ENCODE measurements at places on chromosomes 3 and 15.
A peak's percentile ranks its signal among the peaks of the same experiment; 100 is the strongest.

- no peak for DNase-seq
- no peak overlapping the region for H3K27ac ChIP-seq
- H3K36me3 ChIP-seq, result no peaks in the 10 kb centered on the region
- no peak overlapping the region for H3K4me3 ChIP-seq
Observed at GRCh38 chr15:81258455-81258854, 61.8 kb downstream of the IL16 start.

- no peaks in the 10 kb centered on the region for H3K27me3 ChIP-seq
- DNase-seq, result no peak
- no peak overlapping the region for H3K4me3 ChIP-seq
- H3K36me3 ChIP-seq, result peaks cover 13% of the 10 kb centered on the region
Observed at GRCh38 chr3:58266577-58266976, 29.0 kb downstream of the ABHD6 start.

DNA sequence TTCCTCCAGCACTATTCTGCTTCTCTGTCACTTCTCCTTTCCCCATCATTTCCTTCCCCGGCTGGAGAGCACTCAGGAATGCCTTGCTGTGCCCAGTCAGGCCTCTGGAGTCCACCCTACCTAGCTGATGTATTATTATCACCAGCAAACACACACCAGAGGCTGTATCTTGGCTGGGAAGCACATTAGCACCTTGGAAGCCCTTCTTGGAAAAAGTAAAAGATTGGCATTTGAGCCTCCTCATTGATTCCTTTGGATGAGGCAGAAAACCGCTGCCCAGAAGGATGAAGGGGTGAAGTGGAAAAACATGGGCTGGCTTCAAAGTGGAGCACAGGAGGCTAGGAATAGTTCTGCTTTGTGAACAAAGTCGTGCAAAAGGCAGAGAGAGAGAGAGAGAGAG, 244.3 kb downstream of the RPLP1 start:
- no peak for DNase-seq
- H3K27ac ChIP-seq, result no peak overlapping the region
- H3K4me3 ChIP-seq, result no peak overlapping the region
- no peaks in the 10 kb centered on the region for H3K27me3 ChIP-seq

- no peak overlapping the region for H3K4me3 ChIP-seq
- no peak overlapping the region for H3K27ac ChIP-seq
- no peaks in the 10 kb centered on the region for H3K4me1 ChIP-seq
- H3K27me3 ChIP-seq, result no peaks in the 10 kb centered on the region
Observed at GRCh38 chr3:155412904-155413303, 119.4 kb upstream of the STRIT1 start.

DNA sequence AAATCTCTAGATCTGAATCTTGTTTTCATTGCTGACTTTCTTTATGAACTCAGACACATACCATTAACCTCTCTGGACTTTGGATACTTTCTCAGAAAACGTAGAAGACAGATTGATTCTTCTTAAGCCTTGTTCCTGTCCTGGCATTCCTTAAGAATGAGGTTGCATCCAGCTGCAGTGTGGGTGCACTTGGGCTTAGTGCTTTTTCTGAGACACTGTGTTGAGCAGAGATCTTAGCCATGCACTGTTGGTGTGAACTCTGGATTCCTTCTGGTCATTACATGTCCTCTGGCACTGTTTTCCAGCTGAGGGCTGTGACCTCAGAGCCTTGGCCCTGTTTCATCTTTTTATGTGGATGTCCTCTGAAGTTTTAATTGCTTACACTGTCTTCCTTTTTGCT, 428.3 kb downstream of the CNTN4 start:
- H3K27ac ChIP-seq, result no peak overlapping the region
- no peak overlapping the region for H3K4me3 ChIP-seq
- H3K4me1 ChIP-seq, result no peaks in the 10 kb centered on the region
- no peaks in the 10 kb centered on the region for H3K27me3 ChIP-seq

- H3K27me3 ChIP-seq, result no peaks in the 10 kb centered on the region
- DNase-seq, result no peak
- H3K27ac ChIP-seq, result peak overlapping the region; percentile 87
Observed at GRCh38 chr15:92801774-92802464, 98.2 kb upstream of the CHD2 start.

DNA sequence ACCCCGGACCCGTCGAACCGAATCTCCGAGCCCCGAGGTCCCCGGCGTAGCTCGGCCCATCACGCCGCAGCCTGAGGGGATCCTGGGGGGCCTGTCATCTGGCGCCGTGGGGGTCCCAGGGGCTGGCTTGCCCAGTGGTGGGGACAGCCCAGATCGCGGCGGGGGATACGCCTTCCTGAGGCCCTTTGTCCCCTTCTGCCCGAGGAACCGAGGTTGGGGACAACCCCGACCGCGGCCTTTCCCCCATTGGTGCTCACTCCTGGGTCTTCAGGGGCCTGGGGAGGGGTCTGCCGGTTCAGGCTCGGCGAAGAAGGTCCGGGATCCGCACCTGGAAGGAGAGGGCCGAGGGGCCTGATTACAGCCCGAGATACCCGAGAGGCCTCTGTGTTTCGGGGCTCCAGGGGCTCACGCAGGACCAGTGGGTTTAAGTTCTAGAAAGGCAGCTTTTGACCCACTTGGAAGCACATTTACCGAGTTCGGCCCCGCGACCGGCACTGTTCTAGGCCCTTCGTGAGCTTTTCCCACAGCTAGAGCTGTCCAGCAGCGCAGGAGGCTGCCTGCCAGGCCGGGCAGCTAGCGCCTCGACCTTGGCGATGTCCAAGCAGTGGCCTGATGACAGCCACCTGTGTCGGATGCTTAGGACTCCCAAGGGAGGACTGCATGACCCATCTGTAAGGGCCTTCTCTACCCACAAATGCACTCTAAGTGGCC, 504 bp downstream of the ABHD2 start:
- peak overlapping the region; percentile 82 for H3K4me3 ChIP-seq
- peak overlapping the region; percentile 94 for H3K27ac ChIP-seq
- H3K4me1 ChIP-seq, result peaks cover 44% of the 10 kb centered on the region
- no peak for DNase-seq

GRCh38 chr3:128804017-128804810, 75.2 kb upstream of the ACAD9 start:
- H3K36me3 ChIP-seq, result no peaks in the 10 kb centered on the region
- peak overlapping the region; percentile 14 for H3K27ac ChIP-seq
- H3K4me1 ChIP-seq, result peaks cover 23% of the 10 kb centered on the region
- no peak for DNase-seq
- H3K4me3 ChIP-seq, result peak overlapping the region; percentile 5
- H3K27me3 ChIP-seq, result no peaks in the 10 kb centered on the region

DNA sequence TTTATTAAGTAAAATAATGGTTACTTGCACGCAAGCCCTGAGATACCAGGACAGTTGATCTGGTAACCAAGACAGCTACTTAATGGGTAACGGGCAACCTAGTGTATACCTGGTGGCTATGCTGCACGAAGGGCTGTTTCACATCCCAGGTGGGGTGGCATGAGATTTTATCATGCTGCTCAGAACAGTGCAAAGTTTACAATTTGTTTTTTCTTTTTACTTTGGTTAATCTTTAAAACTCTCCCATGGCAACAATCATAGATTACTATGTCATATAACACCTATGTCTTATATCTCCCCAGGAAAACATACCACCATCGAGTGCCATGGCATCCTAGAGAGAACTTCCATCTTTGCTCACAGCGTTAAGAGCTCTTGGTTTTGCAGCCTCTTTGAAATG, 32.2 kb upstream of the SLC28A1 start:
- H3K4me3 ChIP-seq, result no peak overlapping the region
- H3K27ac ChIP-seq, result no peak overlapping the region
- DNase-seq, result no peak

DNA sequence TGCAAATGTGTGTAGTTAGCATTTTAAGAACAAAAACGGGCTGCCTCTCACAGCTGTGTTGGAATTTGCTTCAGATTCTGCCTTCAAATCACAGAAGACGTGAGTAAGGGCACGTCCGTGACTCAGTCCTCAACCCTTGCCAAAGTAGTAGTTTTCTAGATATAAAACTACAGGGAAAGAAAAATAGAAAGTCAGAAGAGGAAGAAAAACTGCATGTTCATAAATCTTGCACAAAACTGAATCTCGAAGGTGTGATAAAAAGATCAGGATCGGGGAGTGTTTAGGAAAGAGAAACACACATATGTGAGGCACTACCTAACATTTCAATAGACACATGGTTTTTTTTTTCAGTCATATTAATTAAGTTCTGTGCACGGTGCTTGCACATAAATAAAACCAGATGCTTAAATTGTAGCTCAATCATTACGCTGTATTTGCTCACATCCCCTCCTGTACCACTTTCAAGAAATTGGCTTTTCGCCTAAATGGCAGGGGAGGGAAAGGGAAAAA, 71.7 kb downstream of the P3H2 start:
- no peak overlapping the region for H3K27ac ChIP-seq
- H3K4me3 ChIP-seq, result no peak overlapping the region
- no peaks in the 10 kb centered on the region for H3K27me3 ChIP-seq
- peaks cover 34% of the 10 kb centered on the region for H3K4me1 ChIP-seq
- no peaks in the 10 kb centered on the region for H3K36me3 ChIP-seq
